ENCODE measurements at places on chromosomes 3 and 15. TPM values are rescaled to one million over a fixed set of nuclear protein-coding genes. Genes with fewer than 3 reads are reported as not detected.

- no peaks in the 10 kb centered on the region for H3K36me3 ChIP-seq
- no peaks in the 10 kb centered on the region for H3K4me1 ChIP-seq
- H3K4me3 ChIP-seq: no peak overlapping the region
- DNase-seq: no peak
- no peaks in the 10 kb centered on the region for H3K27me3 ChIP-seq
These were observed 85.1 kb downstream of the WDR49 start for GRCh38 chr3:167568634-167569033.

The GOLGA8K gene
- total RNA-seq: not detected

The CCR5 gene
- not detected for total RNA-seq

DNA sequence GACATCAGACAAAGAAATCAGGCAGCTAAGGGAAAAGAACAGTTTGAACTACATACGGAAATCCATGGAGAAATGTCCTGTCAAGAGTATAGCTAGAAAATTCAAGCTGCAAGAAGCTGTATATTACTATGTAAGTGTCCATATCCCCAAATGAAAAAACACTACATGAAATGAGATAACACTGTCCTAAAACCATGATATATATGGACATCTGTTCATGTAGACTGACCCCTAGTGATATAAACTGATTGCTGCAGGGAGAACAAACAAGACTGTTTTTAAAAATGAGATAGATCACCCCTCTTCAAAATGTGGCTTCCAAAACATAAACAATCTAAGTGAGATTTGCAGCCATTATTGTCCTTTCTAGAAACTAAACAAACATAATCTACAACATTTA, 985.6 kb downstream of the EPHA3 start:
- peak; percentile 5 for DNase-seq
- no peaks in the 10 kb centered on the region for H3K36me3 ChIP-seq
- no peak overlapping the region for H3K27ac ChIP-seq
- H3K27me3 ChIP-seq: no peaks in the 10 kb centered on the region
- no peak overlapping the region for H3K4me3 ChIP-seq
- H3K4me1 ChIP-seq: 0 out of 2 replicates have a peak, but pooled peaks cover 3% of the 10 kb centered on the region

- H3K27ac ChIP-seq: peak overlapping the region; percentile 27
- H3K36me3 ChIP-seq: no peaks in the 10 kb centered on the region
- peak; percentile 52 for DNase-seq
- no peak overlapping the region for H3K4me3 ChIP-seq
These were observed 562.1 kb downstream of the IGSF11 start for GRCh38 chr3:118472586-118472985.

- peaks cover 20% of the 10 kb centered on the region for H3K27me3 ChIP-seq
- no peak overlapping the region for H3K27ac ChIP-seq
- H3K36me3 ChIP-seq: no peaks in the 10 kb centered on the region
- no peak overlapping the region for H3K4me3 ChIP-seq
These were observed 11.6 kb upstream of the SCAMP5 start for GRCh38 chr15:74983725-74984231.

GRCh38 chr15:100438570-100438969, 90.2 kb downstream of the CERS3 start:
- no peaks in the 10 kb centered on the region for H3K27me3 ChIP-seq
- H3K4me1 ChIP-seq: no peaks in the 10 kb centered on the region
- H3K4me3 ChIP-seq: no peak overlapping the region
- no peak overlapping the region for H3K27ac ChIP-seq
- no peaks in the 10 kb centered on the region for H3K36me3 ChIP-seq

DNA sequence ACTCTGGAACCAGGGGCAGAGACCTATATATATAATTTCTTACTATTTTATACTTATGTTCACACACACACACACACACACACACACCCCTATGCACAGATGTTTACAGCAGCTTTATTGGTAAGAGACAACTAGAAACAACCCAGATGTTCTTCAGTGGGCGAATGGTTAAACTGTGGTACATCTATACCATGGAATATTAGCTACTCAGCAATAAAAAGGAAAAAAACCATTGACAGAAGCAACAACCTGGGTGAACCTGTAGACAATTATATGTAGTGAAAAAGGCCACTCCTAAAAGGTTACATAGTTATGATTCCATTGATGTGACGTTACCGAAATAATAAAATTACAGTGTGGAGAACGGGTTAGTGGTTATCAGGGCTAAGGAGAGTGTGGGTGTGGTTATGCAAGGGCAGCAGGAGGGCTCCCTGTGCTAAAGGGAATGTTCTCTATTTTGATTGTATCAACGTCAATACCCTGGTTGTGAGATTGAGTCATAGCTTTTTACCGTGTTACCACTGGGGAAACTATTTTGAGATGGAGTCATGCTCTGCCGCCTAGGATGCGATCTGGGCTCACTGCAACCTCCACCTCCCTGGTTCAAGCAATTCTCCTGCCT, 85.5 kb downstream of the FLNB start:
- no peaks in the 10 kb centered on the region for H3K27me3 ChIP-seq
- DNase-seq: peak; percentile 56
- peaks cover 4% of the 10 kb centered on the region for H3K4me1 ChIP-seq
- no peak overlapping the region for H3K4me3 ChIP-seq
- H3K27ac ChIP-seq: peak overlapping the region; percentile 52
- H3K36me3 ChIP-seq: peaks cover 74% of the 10 kb centered on the region

GRCh38 chr3:190697901-190698300, 164.6 kb downstream of the GMNC start:
- no peak overlapping the region for H3K27ac ChIP-seq
- peaks cover 17% of the 10 kb centered on the region for H3K4me1 ChIP-seq
- no peaks in the 10 kb centered on the region for H3K27me3 ChIP-seq
- no peaks in the 10 kb centered on the region for H3K36me3 ChIP-seq
- no peak for DNase-seq
- no peak overlapping the region for H3K4me3 ChIP-seq

DNA sequence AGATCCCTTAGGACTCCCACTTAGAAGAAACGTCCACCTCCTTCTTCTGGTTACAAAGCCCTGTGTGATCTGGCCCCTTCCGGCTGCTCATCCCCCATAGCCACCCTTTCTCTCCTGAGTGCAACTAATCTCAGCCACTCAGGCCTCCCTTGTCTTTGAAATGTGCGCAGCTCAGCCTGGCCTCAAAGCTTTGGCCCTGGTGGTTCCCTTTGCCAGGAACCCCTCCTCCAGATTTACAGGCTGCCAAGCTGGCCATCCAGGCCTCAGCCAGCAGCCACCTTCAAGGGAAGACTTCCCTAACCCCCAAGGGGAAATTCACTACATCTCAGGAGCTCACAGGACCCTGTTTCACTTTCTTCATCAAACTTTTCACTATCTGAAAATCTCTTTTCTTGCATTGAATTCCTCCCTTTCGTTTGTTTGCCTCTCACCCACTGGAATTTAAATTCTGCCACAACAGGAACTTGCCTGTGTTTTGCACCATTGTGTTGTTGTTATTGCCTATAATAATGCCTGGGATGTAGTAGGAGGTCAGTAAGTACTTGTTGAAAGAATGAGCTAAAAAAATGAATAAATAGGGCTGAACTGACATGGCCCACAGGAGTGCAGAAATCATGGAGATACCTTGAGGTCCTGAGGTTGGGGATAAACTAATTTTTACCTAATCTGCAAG, 109.5 kb upstream of the PFN2 start:
- no peaks in the 10 kb centered on the region for H3K27me3 ChIP-seq
- DNase-seq: peak; percentile 54
- no peaks in the 10 kb centered on the region for H3K36me3 ChIP-seq
- peak overlapping the region; percentile 87 for H3K27ac ChIP-seq

The UNC13C gene
- not detected for total RNA-seq

The GUCA1C gene
- not detected for total RNA-seq
